ENCODE measurements at places on chromosomes 4 and X. TPM values are rescaled to one million over a fixed set of nuclear protein-coding genes. Genes with fewer than 3 reads are reported as not detected.
A peak's percentile ranks its signal among the peaks of the same experiment; 100 is the strongest.

DNA sequence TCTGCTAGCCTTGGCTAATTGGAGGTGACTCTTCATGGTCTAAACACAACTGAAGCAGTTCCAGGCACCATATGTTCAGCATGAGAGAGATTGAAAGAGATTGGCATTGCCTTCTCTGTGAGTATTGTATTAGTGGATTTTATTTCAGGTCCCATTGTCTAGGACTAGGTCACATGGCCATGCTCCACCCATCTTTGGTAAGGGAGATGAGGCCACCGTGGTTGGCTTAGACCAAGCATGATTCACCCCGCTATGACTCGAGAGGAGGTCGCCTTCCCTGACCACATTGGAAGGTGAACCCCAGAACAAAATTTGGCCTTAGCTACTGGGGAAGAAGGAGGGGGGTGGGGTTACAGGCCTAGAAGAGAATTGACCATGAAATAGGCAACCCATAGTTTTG lies 109.9 kb upstream of the BCOR start:
- peaks cover 4% of the 10 kb centered on the region for H3K4me1 ChIP-seq
- no peak overlapping the region for H3K4me3 ChIP-seq
- H3K36me3 ChIP-seq: no peaks in the 10 kb centered on the region
- DNase-seq: no peak

- H3K4me1 ChIP-seq: no peaks in the 10 kb centered on the region
- no peaks in the 10 kb centered on the region for H3K36me3 ChIP-seq
- H3K27ac ChIP-seq: no peak overlapping the region
- DNase-seq: no peak
- H3K4me3 ChIP-seq: no peak overlapping the region
Measured at GRCh38 chrX:8233091-8233490, 62.0 kb upstream of the VCX2 start.

DNA sequence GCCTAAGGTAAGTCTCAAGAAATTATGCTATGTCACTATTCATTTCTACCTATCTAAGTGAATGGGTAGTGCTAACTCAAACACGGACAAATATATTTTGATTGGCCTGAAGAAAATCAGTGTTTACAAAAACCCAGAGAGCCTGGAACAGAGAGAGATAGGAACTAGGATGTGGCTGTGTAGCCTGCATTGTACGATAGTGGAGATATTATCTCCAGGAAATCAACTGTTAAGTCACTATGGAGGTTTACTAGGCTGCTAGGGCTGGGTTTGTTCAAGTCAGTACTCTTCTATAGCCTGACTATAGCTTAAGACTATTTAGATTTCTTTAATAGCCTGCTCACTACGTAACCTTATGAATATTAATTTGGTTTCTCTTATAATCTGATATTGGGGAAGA lies 127.9 kb downstream of the TACR3 start:
- no peak overlapping the region for H3K27ac ChIP-seq
- H3K4me1 ChIP-seq: no peaks in the 10 kb centered on the region
- H3K36me3 ChIP-seq: no peaks in the 10 kb centered on the region

GRCh38 chrX:31652650-31653049 lies 580.8 kb upstream of the FTHL17 start:
- DNase-seq: no peak
- H3K27ac ChIP-seq: no peak overlapping the region
- H3K4me3 ChIP-seq: no peak overlapping the region
- no peaks in the 10 kb centered on the region for H3K36me3 ChIP-seq
- H3K27me3 ChIP-seq: no peaks in the 10 kb centered on the region

DNA sequence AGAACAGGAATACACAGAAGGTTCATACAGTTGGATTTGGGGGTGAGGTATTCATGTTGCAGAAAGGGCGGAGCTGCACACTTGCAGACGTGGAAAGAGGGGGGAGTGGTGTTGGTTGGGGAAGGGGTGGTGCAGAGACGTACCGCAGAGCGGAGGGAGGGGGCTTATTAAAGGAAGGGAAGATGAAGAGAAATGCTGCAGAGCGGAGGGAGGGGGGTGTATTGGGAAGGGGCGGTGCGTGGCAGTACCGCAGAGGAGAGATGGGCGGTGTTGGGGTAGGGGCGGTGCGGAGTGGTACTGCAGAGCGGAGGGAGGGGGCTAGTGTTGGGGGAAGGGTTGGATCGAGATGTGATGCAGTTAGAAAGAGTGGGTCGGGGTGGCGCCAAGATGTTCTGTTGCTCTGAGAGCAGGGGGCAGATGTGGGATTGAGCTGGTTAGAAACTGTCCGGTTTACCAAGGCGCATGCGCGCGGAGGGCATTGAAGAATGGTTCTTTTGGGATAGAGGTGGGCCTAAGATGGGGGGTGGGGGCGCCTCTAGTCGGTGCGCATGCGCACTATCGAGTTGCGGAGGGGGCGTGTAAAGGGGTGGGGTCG lies 900 bp downstream of the TRO start:
- no peaks in the 10 kb centered on the region for H3K36me3 ChIP-seq
- peak overlapping the region; percentile 93 for H3K4me3 ChIP-seq
- peaks cover 9% of the 10 kb centered on the region for H3K27me3 ChIP-seq
- peak overlapping the region; percentile 70 for H3K27ac ChIP-seq
- peaks cover 18% of the 10 kb centered on the region for H3K4me1 ChIP-seq
- DNase-seq: no peak

- DNase-seq: no peak
- no peak overlapping the region for H3K27ac ChIP-seq
- no peaks in the 10 kb centered on the region for H3K27me3 ChIP-seq
- H3K4me1 ChIP-seq: no peaks in the 10 kb centered on the region
Measured at GRCh38 chrX:115214605-115215004, 19.3 kb downstream of the LRCH2 start.

GRCh38 chr4:14269824-14270223 lies 642.3 kb upstream of the BOD1L1 start:
- no peak overlapping the region for H3K4me3 ChIP-seq
- H3K27me3 ChIP-seq: no peaks in the 10 kb centered on the region
- H3K4me1 ChIP-seq: no peaks in the 10 kb centered on the region
- H3K36me3 ChIP-seq: no peaks in the 10 kb centered on the region
- H3K27ac ChIP-seq: no peak overlapping the region

DNA sequence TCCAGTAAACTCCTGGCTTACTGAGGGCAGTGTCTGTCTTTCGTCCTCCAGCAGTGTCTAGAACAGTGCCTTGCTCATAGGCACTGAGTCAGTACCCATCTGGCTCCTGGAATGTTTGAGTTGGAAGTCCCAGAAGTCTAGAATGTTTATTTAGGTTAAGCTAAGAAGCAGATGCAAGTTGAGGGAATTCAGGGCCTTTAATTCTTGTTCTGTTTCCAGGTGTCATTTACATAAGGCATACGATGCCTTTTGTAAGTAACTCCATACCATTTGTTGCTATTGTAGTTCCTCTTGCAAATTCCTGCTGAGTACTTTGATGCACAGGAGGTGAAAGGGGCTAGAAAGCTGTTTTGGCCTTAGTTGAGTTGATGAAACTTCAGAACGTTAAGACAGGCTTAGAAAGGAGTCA lies 22.2 kb downstream of the ARHGAP10 start:
- no peaks in the 10 kb centered on the region for H3K36me3 ChIP-seq
- no peak overlapping the region for H3K27ac ChIP-seq
- DNase-seq: no peak
- peaks cover 17% of the 10 kb centered on the region for H3K4me1 ChIP-seq
- H3K27me3 ChIP-seq: no peaks in the 10 kb centered on the region

Gene SHOX
- total RNA-seq: not detected

Gene CTAG2
- not detected for total RNA-seq

Gene TCEAL1
- 4.5 TPM for total RNA-seq

All from natural killer cell treated with Interleukin-12 subunit alpha and Interleukin-12 subunit beta and Interleukin-15 and Interleukin-18, amount 100 ng/mL, for 72 hours (primary cell).